AG10803 (cell line): ENCODE measurements at places on chromosomes 1 and 21.
A peak's percentile ranks its signal among the peaks of the same experiment; 100 is the strongest.

DNA sequence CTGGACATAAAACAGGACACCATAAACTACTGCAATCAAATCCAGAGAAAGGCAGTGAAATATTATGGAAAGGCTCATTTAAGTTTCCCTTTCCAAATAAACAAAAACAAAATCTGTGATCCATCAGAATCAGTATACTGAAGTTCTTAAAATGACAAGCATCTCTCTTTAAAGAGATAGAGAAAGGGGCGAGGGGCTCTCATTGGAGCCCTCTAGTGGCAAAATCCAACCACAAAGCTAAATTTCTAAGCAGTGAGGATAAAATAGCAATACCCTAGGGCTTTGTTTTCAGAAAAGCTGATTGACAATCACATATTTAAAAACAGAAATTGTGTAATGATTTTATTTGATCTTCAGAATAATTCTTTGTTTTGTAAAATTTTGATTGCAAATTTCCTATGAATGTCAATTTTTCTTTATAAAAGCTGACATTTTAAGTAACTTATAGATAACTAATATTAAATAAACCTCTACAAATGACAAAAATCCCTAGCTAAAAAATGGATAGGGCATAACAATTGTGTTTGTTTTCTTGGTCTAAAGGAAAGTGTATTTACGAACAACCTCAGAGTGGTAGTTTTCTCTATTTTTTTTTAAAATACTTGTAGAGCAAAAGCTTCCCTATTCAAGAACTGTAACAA lies 138.2 kb downstream of the COL24A1 start:
- DNase-seq = peak; percentile 23

GRCh38 chr1:167221126-167221737 lies 546 bp downstream of the POU2F1 start:
- no peak for DNase-seq

GRCh38 chr1:204336421-204337035 lies 23.2 kb downstream of the PLEKHA6 start:
- no peak for DNase-seq

DNA sequence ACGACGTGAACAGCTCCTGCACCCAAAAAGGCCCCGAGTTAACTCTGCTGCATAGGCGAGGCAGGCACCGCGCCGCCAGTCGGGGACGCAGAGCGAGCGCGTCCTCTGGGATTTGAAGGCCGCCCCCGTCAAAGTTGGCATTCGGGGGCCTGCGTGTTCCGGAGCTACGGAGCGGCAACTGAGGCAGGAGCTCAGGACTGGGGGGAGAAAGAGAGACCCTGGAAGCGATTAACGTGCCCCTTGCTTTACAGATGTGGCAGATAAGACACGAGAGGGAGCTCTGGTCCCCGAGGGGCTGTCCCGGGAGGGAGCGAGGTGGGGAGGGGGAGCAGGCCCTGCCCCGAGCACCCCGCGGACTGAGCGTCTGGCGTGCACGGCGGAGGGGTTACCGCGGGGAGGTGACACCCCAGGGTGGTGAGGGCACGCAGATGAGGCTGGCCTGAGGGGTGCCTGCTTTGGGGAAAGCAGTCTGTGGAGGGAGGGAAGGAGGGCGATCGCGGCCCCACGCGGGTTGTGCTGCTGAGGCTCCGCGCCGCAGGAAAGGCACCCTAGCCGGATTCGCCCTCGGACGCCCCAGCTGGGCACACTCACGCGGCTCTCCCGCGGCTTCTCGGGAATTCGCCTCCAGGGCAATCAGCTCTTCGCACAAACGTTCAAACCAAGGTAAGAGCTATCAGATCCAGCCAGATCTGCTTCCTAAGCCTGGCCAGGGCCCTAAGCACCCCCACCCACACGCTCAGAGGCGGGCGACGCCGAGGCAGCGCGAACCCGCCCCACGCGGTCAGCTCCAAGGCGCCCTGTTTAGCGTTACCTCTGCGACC lies 26.5 kb downstream of the ACTA1 start:
- DNase-seq = no peak

GRCh38 chr1:159932296-159933285 lies 7.3 kb upstream of the TAGLN2 start:
- no peak for DNase-seq

GRCh38 chr1:119225831-119226230 lies 85.4 kb upstream of the WARS2 start:
- DNase-seq = no peak

DNA sequence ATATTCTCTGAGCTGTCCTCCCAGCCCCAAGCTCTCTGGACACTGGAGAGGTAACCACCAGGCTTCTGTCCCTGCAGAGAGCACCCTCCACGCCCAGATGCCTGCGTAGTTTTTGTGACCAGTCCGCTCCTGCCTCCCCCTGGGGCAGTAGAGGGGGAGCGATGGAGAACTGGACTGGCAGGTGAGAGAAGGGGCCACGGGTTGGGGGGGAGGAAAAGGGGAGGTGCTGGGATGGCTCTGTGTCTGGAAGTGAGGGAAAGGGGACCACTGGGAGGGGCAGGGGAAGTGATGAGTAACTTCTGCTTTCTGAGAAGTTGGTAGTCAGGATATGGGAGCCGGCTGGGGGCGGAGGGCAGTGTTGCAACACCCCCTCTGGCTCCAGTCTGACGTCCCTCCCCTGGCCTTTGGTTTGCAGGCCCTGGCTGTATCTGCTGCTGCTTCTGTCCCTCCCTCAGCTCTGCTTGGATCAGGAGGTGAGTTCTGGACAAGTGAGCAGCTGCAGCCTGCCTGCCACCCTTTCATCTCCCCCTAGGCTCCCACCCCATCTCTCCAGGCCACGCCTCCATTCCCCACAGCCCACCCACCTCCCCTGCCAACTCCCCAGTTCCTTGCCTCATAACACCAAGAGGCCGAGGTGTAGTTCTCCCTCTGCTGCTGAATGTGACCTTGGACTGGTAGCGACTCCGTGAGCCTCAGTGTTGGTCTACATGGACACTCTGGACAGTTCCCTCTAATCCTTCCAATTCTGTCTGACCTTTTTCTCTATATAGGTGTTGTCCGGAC lies 3.1 kb downstream of the ADAMTSL4 start:
- peak; percentile 88 for DNase-seq

DNA sequence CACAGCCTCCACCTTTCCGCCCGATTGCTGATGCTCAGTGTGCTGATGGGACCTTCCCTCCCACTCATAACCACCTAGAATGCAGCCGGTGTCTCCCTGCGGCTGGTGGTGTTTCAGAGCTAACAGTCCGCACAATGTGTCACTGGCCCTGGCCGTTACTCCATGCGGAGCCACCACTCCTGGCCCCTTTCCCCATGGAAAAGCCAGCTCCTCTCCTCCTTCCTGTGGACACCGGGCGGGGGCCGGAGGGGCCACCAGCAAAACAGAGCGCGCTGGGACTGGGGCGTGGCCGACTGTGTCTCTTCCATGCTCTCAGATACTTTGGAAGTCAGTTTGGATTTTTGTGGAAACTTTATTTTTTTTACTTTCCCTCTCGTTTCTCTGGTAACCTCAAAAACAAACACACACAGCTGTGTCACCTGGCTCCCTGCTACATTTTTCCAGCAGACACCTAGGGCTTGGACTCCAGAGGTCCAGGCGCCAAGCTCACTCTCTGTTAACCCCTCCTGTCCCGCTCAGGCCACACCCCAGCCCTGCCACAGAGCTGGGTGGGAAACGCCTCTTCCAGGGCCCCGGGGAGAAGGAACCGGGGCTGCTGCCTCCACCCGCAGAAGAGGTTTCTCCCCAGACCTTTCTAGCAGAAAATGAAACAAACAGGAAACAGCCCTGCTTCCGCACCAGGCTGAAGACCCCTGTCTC lies 32.5 kb upstream of the COL6A2 start:
- DNase-seq = peak; percentile 86

DNA sequence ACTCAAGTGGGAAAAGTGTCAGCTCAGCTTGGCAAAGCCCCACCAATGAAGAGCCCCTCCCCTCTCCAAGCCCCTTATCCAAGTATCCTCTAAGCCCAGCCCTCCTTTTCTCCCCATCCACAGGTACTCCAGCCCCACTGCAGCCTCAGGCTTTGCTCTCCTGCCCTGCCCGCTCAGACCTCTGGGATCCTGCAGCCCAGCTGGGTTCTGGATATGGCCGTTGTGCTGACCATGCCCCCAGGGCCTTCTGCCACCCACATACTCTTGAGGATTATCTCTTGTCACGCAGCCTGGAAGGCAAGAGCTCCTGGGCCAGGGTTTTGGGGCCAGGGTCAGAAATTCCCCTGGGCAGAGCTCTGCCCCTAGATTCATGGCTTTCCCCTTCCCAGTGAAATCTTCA lies 4.7 kb downstream of the SHISA4 start:
- no peak for DNase-seq

DNA sequence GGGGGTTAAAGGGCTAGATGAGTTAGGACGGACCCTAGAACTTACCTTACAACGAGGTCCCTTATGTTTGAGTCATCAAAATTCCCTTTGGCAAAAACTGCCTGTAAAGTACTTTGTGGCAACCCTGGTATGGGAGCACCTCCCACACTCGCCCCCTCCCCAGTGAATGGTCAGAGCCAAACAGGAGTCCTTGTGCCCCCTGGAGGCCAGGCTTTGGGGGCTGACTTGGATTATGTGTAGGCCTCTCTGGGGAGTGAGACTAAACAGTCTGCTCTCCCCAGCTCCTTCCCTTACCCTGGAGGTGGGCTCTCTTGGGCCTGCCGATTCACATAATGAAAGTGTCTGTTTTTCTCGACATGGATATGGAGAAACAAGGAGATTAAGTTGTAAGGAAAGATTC lies 81.2 kb downstream of the ADCY10 start:
- no peak for DNase-seq

GRCh38 chr1:150548632-150549495 lies at the start of gene ADAMTSL4:
TSS of gene ADAMTSL4 (plus strand) at chr1:150549408. CDS start at chr1:150552289, 2,881 bp downstream.
- peak; percentile 82 for DNase-seq

GRCh38 chr1:103489935-103490334 lies 35.6 kb upstream of the RNPC3 start:
- peak; percentile 13 for DNase-seq

DNA sequence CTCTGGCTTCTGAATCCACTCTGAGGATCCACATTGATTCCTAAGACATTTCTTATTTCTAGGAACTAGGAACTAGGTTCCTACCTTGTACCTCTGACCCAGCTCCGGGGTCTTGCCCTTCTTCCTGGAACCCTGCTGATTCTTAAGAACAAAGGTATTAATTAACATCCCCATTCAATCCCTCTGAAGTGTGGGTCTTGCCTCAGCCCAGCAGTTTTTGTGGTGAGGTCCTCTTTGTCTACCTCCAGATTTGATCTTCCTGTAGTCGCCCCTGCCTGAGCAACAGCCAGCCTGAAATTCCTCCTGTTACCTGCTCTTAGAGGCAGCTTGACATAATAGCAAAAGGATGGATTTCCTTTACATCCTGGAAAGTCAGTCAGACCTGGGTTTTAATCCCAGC lies 46.7 kb upstream of the CAMK1G start:
- DNase-seq = no peak

GRCh38 chr1:193306430-193306829 lies 120.0 kb upstream of the B3GALT2 start:
- no peak for DNase-seq

DNA sequence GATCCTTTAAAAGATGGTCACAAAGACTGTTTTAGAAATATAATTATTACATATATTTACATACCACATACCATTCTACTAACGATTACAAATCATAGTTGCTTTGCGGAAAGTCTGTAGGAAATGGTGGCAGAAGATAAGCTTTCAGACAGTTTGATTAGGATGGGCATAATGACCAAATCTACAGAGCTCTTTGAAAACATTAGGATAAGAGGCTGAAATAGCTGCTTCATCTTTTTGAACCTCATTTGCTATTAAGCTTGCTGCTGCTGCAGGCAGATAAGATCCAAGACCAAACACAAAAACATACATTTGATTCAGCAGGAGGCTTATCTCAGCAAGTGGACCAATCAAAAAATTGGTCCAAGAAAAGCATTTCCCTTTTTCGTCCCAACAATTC lies 47.1 kb downstream of the DDAH1 start:
- DNase-seq = no peak

- peak; percentile 71 for DNase-seq
Measured at GRCh38 chr1:8239039-8239305, 78.9 kb upstream of the SLC45A1 start.

GRCh38 chr1:63322944-63323864 lies 837 bp downstream of the FOXD3 start:
- DNase-seq = peak; percentile 4

DNA sequence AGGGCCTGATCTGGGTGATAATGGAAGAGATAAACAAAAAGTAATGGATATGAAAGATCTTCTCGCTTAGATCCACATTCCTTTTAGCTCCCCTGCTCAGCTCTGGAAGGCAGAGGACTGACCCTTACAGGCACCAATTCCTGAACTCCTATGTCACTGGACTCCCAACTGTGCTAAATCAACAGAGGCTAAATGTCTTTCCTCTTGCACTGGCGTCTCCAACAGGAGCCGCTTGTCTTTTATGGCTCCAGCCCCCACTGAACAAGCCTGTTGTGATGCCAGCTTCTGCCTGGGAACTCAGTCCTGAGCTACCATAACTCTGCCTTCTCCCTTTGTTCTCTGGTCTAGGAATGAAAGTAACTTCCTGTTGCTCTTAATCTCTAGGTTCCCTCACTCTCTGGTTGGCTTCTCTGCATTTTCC lies 142.1 kb upstream of the COL11A1 start:
- DNase-seq = peak; percentile 6

DNA sequence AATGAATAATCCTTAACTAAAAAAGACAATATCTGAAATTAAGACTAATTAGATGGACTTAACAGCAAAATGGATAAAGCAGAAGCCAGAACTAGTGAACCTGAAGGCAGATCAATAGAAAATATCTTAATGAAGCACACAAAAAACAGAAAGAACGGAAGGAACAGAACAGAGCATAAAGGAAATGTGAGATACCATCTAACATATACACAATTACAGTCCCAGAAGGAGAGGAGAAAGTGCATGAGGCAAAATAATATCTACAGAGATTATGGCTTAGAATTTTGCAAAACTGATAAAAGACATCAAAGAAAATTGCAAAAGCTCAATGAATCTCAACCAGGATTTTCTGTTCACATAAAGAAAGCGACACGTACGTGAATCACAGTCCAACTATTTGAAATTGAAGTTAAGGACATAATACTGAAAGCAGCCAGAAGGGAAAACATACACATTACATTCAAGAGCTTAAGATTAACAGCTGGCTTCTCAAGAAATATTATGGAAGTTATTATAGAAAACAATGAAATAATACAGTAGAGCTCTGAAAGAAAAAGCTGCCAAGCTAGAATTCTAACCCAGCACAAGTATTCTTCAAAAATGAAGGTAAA lies 182.0 kb downstream of the CDC42BPA start:
- DNase-seq = no peak

DNA sequence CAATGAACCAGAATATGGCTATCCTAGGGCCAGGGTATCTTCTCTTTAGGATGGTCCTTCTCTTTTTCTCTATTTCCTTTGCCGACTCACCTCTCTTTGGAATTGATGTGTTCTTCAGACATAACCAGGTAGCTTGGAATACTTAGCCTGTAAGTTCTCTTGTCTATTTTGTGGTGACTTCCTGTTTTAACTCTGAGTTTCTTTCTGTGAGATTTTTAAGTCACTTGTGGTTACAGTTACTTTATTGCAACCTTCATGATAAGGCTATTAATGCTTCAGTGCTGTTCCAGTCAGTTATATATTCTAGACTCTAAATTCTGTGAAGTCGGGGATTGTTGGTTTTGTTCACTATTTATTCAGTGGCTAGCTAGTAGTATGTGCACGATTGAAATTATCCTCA lies 46.2 kb downstream of the DISP1 start:
- DNase-seq = no peak
